ENCODE measurements at places on chromosomes 2 and 18.

GRCh38 chr18:77635451-77635850 is 385.8 kb downstream of the GALR1 start:
- no peak for DNase-seq

DNA sequence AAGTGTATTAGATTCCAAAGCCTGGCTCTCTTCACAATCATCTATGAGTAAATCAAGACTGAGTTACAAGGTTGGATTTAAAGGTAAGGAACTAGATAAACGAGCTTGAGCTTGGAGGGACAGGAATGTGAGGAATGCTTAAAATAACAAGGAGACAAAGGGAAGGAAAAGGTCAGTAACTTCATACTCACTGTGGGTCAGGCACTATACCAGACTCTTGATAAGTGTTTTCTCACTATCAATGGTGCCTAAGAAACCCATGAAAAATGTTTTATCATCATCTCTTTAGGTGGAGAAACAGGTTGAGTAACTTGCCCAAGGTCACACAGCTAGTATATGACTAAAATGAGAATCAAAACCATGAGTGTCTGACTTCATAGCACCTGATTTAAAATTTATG is 212.1 kb downstream of the CDH2 start:
- peak; percentile 34 for DNase-seq

- peak; percentile 68 for DNase-seq
These were observed 626 bp upstream of the VIT start for GRCh38 chr2:36695746-36696415.

GRCh38 chr18:11678211-11678610 is 10.9 kb upstream of the GNAL start:
- DNase-seq, result no peak

GRCh38 chr2:193566276-193566675 is 1371.5 kb upstream of the TMEFF2 start:
- DNase-seq, result no peak

DNA sequence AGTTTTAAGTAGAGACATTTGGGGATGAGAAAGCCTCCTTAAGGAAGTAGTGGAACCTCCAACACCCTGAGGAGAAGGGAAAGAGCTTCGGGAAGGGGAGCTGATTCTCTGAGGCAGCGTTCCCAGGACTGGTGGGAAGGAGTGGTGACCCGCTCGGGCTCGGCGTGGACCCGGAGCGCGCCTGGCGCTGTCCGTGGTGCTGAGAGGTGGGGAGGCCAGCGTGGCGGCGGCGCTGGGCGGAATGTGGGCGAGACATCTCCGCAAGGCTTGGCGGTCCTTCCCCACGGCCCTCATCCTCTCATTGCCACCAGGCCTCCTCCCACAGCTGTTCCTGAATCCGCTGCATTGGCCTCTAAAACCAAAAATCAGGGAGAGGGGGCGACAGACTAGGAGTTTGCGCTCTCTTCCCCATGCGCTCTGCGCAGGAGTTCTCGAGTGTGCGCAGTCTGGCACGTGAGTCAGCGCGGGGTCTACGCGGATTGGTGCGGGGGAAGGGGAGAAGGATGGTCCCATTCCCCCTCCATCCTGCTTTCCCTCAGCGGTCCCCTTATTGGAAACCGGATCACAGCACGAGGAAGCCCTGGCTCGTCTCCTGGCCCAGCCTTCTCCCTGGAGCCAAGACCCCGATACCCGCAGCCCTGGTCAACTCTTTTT is 857 bp downstream of the RESP18 start:
- peak; percentile 5 for DNase-seq

DNA sequence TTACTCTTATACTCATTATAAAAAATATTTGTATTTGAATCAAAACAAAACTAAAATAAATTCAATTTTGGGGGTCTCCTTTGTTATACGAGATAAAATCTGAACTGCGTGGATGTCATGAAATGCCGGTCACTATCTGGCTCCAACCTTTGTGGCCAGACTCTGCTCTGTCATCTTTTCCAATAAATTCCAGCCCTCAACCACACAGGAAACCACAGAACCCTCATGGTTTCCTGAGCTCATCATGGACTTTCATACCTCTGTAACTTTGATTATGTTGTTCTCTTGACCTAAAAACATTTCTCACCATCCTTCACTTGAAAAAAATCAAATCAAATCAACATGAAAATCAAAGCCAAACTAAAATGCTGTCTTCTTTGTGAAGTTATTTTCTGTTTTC is 724.7 kb downstream of the METTL4 start:
- DNase-seq, result no peak

DNA sequence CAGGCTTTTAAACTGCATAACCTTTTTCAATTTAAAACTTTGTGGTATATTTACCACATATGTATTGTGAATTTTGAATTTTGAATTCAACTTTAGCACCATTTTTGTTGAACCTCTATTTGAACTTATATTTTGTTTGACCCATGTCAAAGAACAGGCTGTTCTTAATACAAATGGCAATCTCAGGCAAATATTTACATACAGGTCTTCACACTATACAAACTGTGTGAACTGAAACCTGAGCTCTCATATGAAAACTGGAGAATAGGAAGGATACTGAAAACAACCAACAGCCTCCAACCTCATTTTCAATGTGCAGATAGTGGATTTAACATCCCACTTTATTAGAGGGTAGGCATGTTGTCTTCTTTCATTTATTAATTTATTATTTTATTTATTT is 491.8 kb downstream of the KCNJ3 start:
- no peak for DNase-seq

- no peak for DNase-seq
These were observed 70.7 kb upstream of the ALPP start for GRCh38 chr2:232307854-232308253.

DNA sequence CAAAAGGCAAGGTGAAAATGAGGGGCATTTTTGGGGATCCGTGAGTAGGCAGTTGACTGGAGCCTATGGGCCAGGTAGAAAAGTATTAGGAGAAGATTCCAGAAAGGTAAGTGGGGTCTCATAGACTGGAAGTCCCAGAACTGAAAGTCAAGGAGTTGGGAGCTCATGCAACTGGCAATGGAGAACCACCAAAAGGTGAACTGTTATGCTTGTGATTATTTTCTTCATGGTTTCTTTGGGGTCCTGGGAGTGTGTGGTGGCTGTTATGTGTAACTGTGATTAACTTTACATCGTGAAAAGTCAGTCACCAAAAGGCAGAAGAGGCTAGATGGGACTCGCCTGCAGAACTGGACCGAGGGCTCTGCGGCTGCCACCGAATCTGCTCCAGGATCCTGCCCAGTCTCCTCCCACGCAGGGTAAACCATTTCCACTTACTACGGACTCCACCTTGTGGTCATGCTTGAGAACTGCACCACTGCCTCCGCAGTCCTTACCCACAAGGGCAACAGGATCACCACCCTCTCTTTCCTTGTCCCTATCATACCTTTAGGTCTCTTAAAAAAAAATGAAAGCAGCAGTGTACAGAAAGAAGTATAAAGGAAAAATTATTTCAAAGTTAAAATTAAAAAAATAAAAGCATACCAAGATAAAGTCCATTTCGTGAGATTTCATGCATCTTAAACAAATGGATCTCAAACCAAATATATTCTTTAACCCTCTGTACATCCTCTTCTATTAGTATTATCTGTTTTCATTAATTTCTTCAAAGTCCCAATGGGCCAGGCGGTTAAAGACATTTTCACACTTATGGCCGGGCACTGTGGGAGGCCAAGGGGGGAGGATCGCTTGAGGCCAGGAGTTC is 15.6 kb upstream of the CEP68 start:
- peak; percentile 68 for DNase-seq

GRCh38 chr2:61799099-61799498 is 54.8 kb downstream of the FAM161A start:
- DNase-seq, result no peak

GRCh38 chr2:45669032-45669486 is 17.6 kb downstream of the PRKCE start:
- no peak for DNase-seq

DNA sequence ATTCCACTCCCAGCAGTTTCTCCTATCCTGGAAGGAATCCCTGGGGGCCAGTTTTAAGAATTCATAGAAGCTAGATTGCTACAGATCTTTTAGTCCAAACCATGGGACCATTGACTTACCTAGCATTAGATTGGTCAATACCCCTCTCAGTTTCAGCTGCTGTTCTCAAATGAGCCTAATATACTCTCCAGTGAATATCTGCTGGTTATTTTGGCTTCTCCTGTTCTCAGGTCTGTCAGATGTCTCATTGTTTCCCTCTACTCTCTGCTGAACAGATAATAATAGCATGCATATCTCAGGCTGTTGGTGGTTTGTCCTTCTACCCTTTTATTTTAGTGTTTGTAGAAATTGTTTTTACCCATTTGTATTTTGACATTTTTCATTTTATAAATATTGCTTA is 99.5 kb downstream of the FHOD3 start:
- DNase-seq, result no peak

GRCh38 chr2:134283661-134284060 is 29.8 kb downstream of the MGAT5 start:
- DNase-seq, result no peak

DNA sequence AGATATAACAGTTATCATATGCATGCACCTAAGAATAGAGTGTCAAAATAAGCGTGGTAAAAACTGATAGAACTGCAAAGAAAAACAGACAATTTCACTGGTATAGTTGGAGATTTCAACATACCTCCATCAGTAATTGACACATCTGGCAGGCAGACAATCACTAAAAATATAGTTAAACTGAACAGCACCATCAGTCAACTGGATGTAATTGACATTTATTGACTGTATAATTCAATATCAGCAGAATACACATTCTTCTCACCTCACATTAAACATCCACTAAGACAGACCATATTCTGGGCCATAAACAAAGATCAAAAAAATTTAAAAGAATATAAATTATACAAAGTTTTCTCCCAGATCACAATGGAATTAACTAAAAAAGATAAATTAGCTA is 378.5 kb upstream of the RGPD4 start:
- no peak for DNase-seq

- peak; percentile 88 for DNase-seq
These were observed 25.2 kb upstream of the LCLAT1 start for GRCh38 chr2:30421604-30422443.

GRCh38 chr2:162219426-162219825 is 23.8 kb downstream of the FAP start:
- no peak for DNase-seq

GRCh38 chr2:138276339-138276738 is 225.2 kb upstream of the SPOPL start:
- DNase-seq, result no peak

DNA sequence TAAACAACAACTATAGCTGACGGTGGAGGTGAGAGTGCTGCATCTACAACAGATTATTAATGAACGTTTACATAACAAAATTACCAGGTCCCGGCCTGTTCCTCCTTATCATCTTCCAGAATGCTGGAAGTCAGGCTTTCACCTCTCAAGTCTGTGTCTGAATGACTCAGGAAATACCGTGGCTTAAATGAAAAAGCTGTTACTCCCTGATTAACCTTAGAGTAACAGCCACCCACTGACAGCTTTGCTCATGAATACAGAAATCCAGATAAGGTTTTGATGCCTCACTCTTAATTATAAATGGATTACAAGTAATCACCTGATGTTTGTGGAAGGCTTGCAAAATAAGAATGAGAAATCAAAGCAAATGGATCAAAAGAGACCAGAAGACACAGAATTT is 885.3 kb upstream of the CELF4 start:
- no peak for DNase-seq

- DNase-seq, result no peak
These were observed 51.9 kb downstream of the ANKMY1 start for GRCh38 chr2:240505910-240506309.

GRCh38 chr2:186024921-186025320 is 286.3 kb downstream of the FSIP2 start:
- DNase-seq, result no peak

DNA sequence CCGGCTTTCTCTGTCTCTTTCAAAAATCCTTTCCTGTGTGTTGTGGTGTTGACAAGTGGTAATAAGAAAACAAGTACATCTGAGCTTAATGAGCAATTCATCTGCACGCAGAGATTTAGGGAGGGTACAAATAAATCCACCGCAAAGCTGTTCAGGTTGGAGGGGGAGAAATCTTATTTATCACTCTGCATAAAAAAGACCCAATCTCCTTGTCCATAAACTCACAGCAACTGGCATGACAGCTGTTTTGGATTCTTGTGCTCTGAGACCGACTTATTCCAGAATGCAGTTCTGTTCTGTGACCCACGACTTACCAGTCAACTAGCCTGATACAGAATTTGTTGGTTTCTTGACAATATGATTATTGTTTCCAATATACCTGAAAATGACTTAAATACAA is 380.1 kb downstream of the SOX11 start:
- peak; percentile 24 for DNase-seq

GRCh38 chr2:223538920-223539440 is 63.2 kb downstream of the SCG2 start:
- DNase-seq, result no peak

DNA sequence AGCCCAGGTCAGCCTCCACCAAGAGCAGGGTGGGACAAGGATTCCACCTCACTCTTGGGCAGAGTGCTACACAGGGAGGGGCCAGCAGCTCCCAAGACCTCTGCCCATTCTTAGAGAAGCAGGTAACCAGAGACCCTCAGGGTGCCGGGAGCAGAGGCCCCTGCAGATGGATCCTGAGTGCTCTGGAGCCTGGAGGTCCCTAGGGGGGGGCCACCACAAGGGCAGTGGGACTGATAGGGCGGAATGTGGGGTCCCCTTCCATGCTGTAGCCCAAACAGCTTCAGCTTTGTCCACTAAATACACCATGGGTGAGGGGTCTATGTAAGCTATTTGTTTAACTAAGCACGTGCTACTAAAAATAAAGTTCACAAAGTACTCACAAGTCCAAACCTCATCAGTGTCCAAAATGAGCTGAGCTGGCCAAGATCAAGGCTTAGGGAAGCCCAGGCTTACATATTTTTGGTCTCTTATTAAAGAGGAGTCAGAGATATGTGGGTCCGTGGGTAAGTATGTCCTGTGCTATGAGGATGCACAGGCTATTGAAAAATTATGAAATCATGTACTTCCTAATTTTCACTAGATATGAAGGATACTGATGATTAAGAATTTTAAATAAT is 21.5 kb upstream of the GPC1 start:
- DNase-seq, result no peak

GRCh38 chr2:15784106-15784885 is 156.1 kb upstream of the MYCN start:
- no peak for DNase-seq

DNA sequence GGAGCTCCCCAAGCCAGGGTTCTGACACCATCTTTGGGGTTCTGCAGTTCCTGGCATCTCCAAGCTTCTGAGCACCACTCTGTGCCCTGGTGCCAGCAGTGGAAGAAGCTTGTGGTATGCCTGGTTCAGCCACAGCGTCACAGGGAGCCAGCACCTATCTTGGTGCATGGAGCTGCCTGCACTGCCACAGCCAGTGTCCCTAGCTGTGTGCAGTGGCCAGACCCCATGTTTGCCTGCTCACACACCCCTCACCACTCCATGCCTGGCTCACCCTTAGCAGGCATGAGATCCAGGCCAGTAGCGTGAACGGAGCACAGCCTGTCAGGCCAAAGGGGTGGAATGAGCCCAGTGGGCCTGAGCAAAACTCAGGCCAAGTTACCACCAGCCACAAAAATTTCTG is 290.2 kb upstream of the LRATD1 start:
- no peak for DNase-seq

- peak; percentile 50 for DNase-seq
These were observed 59.4 kb upstream of the SIX2 start for GRCh38 chr2:45068571-45069140.
